ENCODE measurements at places on chromosomes 12 and 14.

- no peak for DNase-seq
These were observed 96.5 kb downstream of the LGMN start for GRCh38 chr14:92651758-92652406.

GRCh38 chr12:132373901-132374611 lies 44.7 kb upstream of the GALNT9 start:
- DNase-seq = no peak

- DNase-seq = no peak
These were observed 15.8 kb downstream of the NID2 start for GRCh38 chr14:52053044-52053443.

DNA sequence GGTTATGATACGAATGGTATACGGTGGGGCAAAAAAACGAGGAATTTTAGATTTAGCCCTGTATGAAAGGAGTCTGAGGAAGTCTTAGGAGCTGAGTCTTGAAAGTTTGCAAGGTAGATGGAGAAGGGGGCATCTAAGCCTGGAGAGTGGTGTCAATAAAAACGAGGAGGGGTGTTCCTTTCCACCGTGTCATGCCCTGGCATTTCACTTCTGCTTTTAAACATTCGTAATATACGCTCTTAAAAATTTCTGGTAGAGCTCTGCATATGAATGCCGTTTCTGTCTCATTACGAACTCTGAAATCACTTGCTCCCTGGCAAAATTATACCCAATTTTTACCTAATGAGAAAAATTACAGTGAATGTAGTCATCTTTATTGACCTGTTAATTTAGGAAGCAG lies 170.2 kb downstream of the ERC1 start:
- no peak for DNase-seq

- no peak for DNase-seq
These were observed 156.9 kb downstream of the CAND1 start for GRCh38 chr12:67426067-67426466.

- no peak for DNase-seq
These were observed 36.4 kb upstream of the PRIMA1 start for GRCh38 chr14:93824518-93825234.

- DNase-seq = no peak
These were observed 500.5 kb downstream of the NAV3 start for GRCh38 chr12:78331181-78331580.

DNA sequence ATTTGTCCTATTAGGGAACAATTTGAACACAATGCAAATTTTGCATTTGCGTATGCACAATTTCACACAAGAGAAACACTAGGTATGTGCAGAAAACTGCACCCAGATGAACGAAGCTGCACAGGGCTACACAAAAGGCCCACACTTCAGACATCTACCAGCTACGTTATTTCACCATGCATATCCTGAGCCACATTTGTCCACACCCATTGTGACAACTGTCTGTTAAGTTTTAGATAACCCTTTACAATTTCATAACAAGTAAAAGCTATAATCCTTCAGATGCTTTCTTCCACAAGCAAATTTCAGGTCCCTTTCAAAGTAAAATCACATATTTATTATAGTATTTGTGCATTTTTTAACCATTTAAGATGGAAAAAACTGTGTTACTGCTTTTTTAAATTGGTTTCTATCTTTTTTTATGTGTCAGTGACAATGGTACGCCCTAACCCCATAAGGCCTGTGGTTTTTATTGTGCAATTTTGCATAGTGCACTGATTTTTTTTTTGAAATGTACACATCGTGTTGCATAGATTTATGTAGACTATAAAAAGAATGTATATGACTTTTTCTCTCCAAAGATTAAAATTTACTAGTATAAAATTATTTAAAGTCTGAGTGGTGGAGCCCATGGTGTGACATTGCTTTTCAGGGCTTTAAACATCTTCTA lies 87.8 kb upstream of the BTG1 start:
- DNase-seq = no peak

GRCh38 chr12:54265364-54265812 lies 14.5 kb downstream of the CBX5 start:
- DNase-seq = no peak

DNA sequence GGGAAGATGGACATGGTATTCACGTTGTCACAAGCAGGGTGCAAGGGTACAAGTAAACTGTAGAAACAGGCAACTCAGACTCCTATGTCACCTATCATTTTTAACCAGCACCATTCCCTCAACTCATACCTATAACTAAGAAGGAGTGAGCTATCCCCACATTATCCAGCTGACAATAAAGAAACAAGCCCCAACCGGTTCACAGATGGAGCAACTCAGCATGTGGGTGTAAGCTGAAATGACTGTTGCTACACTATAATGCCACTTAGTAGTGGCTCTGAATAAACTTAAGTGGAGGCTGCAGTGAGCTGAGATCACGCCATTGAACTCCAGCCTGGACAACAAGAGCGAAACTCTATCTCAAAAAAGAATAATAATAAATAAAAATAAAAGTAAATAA lies 829.5 kb upstream of the MDGA2 start:
- no peak for DNase-seq

- DNase-seq = no peak
These were observed 13.0 kb upstream of the NUP107 start for GRCh38 chr12:68673788-68674187.

DNA sequence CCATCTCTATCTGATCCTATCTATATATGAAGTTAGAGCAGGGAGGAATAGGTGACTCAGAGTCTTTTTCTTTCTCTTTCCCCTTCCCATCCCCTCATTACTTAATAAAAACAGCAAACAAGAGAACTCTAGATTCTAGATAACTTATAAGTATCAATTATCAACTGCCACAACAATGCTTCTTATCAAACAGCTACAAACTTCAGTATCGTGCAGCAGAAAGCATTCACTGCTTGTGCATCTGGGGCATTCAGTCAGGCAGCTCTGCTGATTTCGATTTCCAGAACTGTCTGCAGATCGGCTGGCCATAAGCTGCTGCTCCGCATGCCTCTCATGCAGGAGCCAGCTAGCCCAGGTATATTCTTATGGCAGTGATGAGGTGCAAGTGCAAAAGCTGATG lies 19.4 kb downstream of the A2ML1 start:
- no peak for DNase-seq

DNA sequence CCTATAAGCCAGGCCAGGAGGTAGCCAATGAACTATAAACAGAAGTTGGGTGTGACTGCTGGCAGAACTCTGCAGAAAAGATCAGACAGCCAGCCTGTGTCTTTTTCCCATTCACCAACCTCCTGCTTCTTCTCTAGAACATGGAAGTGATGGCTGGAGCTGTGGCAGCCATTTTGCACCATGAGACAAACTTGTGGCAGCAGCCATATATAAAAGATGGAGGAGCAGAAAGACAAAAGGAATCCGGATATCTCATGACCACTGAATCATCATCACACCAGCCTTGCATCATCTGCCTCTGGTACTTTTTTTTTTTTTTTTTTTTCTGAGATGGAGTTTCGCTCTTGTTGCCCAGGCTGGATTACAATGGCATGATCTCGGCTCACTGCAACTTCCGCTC lies 8.7 kb downstream of the BEGAIN start:
- DNase-seq = no peak

DNA sequence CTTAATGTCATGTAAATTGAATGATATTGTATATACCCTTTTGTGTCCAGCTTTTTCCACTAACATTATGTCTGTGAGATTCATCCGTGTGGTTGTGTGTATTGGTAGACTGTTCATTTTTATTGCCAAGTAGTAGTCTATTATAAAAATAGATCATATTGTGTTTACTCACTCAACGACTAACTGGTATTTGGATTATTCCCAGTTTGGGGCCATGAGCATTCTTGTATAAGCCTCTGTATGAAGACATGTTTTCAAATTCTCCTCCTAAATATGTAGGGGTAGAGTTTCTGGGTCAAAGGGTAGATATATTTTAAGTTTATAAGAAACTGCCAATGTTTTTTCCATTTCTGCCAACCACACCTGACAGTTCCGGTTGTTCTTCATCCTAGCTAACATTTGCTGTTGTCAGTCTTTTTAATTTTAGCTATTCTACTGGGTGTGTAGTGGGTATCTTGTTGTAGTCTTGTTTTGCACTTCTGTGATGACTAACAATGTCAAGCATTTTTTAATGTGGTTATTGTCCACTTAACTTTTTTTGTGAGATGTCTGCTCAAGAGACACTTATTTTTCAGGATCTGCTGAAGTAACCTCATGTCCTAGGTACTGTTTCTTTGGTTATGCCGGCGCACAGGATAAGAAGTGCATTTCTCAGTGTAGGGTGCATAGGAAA lies 93.2 kb downstream of the DACT1 start:
- DNase-seq = no peak
